ENCODE measurements at places on chromosomes 12 and 14.

- no peak for DNase-seq
Measured at GRCh38 chr12:48420039-48420775, 52.2 kb upstream of the ANP32D start.

DNA sequence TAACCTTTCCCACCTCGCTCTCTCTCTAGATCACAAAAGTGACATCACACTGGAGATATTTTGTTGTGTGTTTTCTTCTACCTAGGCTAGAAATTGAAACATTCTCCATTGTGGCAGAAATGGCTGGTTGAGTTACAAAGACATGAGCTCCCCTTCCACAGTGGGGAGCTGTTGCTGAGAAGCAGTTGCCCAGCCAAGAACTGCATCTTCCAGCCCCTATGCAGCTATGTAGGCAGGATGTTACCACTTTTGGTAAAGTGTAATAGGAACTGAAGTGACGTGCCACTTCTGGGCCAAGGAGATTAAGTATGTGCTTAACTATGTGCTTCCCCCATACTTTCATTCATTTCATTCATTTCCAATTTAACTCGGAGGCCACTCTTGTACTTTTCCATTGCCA lies 138.7 kb upstream of the E2F7 start:
- DNase-seq = no peak

DNA sequence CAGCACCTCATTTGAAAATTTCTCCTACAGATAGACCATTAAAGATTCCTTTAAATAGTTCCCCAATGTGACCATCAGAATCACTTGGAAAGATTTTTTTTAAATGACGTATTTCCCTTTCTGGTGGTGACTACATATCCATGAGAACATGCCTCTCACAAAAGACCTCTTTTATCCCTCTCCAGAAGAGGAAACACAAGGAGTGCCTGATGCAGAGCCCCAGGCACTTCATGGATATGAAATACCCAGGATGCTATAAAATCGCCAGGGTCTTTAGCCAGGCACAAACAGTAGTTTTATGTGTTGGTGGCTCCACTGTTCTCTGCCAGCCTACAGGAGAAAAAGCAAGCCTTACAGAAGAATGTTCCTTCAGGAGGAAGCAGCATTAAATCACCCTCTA lies 97.1 kb downstream of the ETNK1 start:
- no peak for DNase-seq

- no peak for DNase-seq
Measured at GRCh38 chr12:93883436-93884154, 206.4 kb downstream of the CRADD start.

- DNase-seq = no peak
Measured at GRCh38 chr12:123120452-123121166, 30.3 kb downstream of the PITPNM2 start.

- DNase-seq = no peak
Measured at GRCh38 chr12:47350062-47350408, 270.3 kb upstream of the AMIGO2 start.

DNA sequence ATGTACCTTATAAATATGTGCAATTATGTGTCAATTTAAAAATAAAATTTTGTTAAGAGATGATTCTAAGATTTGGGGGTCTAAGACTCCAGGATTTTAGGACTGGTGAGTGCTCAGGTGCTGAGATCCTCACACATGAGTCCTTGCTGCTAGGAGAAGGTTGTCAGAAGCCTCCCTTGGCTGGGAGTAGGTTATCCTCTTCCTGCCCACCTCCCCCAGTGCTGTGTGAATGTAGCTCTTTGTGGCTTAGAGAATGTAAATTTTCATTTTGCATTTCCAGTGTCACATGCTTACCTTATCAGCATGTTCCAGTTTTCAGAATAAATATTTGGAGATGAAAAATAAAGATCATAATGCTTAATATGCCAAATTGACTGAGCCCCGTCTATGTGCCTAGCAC lies 114.2 kb upstream of the MDM1 start:
- DNase-seq = no peak

GRCh38 chr12:34108405-34108803 lies 86.1 kb downstream of the ALG10 start:
- no peak for DNase-seq

DNA sequence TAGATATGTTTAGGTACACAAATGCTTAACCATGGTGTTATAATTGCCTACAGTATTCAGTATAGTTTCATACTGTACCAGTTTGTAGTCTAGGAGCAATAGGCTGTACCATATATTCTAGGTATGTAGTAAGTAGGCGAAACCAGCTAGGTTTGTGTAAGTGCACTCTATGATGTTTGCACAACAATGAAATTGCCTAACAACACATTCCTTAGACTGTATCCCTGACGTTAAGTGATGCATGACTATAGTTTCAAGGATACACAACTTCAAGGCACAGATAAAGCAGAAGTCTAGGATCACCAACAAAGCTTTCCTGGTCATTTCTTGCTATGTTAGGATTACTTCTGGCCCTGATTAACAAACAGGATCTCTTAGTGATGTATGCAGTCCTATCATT lies 135.1 kb downstream of the SLC38A1 start:
- DNase-seq = no peak

DNA sequence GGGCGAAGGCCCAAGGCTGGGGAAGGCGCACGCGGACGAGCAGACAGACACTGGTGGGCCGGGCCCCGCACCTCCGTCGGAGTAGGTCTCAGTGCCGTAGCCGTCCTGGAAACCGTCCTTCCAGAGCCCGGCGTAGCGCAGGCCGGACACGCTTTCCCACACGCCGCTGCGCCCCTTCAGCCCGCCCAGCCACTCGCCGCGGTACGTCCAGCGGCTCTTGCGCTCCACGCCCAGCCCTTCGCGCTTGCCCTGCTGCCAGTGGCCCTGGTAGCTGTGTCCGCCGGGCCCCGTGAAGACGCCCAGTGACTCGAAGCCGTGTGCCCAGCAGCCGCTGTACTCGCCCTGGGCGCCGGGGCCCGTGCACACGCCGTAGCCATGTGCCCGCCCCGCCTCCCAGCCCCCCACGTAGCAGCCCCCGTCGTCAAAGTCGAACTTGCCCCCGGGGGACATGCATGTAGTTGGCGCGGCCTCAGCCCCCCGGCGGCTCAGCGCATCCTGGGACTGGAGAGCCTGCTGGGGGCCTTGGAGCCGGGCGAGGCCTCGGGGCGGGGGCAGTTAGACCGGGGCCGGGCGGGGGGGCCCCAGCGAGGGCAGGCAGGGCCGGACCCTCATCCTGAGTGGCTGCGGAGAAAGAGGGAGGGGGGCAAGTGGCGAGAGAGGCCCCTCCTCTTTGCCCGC lies 1.4 kb downstream of the JPH4 start:
- no peak for DNase-seq

GRCh38 chr12:53184828-53185227 lies 4.1 kb upstream of the CSAD start:
- DNase-seq = no peak

DNA sequence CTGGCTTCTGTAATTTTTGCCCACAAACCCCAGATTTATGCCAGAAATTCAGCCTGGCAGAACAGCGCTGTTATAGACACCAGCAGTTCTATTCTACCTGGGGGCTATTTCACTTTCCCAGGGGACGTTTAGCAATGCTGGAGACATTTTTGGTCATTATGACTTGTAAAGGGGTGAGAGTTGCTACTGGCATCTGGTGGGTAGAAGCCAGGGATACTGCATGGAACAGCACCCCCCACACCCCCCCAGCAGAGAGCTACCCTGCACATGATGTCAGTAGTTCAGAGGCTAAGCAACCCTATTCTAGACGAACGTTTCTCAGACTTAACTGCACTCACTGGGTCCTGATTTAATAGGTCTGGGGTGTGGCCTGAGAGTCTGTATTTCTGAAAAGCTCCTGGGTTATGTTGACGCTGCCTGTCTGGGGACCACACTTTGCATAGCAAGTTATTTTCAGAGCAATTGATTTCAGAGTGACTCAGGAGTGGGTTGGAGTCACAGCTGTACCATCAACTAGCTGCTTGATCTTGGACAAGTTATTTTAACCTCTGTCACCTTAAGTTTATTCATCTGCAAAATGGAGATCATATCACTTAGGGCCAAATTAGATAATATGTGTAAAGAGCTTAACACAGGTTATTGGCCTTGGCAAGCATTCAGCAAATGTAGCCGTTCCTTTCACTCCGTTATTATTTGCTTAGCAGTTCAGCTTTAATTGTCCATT lies 48.5 kb downstream of the CHST11 start:
- DNase-seq = no peak

DNA sequence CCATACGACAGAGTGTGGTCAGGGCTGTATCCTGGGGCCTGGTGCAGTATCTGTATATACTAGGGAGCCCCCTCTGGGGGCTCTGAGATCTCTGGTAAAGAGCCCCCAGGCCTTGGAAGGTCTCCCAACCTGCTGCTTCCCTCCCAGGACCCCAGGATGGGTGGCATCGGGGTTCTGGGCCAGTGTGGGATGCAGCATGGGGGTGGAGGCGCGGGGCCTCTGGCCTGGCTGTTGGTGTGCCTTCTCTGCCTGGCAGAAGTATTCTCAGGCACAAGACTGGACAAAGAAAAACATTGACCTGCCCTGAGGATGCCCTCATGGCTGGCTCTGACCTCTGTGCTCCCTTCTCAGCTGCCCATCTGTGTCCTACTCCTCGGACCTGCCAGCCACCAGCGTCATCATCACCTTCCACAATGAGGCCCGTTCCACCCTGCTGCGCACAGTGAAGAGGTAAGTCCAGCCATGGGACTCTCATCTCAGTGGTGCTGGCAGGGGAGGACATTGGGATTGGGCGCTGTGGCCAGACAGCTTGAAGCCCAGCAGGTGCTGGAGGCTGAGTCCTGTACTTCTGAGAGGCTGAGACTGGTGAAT lies 64.5 kb downstream of the GALNT16 start:
- DNase-seq = no peak

GRCh38 chr14:20855652-20856291 lies 35.4 kb upstream of the RNASE3 start:
- peak; percentile 94 for DNase-seq

- DNase-seq = no peak
Measured at GRCh38 chr12:31217356-31218130, 108.4 kb downstream of the SINHCAF start.

DNA sequence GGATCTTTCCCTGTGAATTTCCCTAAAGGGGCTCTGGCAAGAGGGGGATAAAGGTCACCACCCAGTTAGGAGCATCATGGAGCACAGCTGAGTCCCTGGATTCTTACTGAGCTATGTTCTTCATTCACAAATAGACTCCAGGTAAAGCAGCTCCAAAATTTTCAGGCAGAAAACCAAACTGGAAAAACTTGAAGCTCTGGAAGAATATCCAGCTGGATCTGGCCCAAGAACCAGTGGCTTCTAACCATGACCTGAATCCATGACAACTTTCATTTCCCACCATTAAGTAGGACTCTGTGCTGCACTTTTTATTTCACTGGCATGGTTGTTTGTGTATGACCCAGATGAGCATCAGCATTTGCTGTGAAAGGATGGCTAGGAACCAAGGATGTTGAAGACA lies 180.4 kb upstream of the FKBP4 start:
- DNase-seq = no peak

DNA sequence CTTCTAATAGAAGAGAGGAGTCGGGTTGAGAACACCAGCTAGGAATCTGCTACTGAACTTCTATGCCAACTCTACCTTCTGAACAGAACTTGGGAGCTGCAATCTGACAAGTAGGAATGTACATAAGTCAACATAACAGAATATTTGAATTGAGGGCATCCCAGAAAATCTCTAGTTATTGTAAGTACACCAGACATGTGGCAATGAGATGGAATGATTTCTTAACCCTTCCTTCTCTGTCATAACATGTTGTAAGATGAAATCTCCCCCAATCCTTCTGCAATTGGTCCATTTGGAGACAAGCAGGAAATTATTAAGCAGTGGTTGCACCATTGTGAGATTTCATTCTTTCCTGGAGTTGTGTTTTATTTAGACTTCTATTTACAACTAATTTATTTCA lies 68.7 kb upstream of the TMPO start:
- DNase-seq = no peak

GRCh38 chr12:65935906-65936901 lies 111.9 kb downstream of the HMGA2 start:
- DNase-seq = no peak

DNA sequence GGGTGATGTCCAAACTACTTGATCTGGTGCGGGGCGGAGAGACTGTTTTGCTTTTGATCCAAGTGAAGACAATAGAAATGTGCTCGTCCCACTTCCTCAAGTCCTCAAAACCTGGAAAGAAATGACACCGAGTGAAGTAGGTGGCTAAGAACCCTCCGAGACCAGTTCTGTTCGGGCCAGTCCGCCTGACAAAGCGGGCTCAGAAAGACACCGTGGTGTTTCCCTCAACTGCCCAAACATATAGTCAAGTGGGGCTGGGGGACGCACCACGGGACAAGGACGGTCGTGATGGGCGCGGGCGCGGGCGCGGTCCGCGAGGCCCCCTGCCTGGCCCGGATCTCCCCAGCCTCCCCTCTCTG lies 1.6 kb downstream of the PHLDA1 start:
- peak; percentile 1 for DNase-seq

GRCh38 chr14:74563233-74563585 lies 48.8 kb downstream of the LTBP2 start:
- no peak for DNase-seq

GRCh38 chr14:94058128-94058673 lies 22.8 kb downstream of the DDX24 start:
- DNase-seq = no peak

DNA sequence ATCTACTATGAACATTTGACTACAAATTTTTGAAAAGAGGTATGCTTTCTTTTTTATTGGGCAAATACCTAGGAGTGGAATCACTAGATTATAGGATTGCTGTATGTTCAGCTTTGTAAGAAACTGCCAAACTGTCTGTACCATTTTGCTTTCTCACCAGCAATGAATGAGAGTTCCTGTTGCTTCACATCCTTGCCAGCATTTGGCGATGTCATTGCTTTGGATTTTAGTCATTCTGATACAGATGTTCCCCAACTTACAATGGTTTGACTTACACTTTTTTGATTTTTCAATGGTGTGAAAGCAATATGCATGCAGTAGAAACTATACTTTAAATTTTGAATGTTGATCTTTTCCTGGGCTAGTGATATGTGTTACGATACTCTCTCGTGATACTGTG lies 328.7 kb downstream of the RAD51B start:
- no peak for DNase-seq

- no peak for DNase-seq
Measured at GRCh38 chr14:58782011-58782410, 144.2 kb downstream of the DACT1 start.

GRCh38 chr12:108839018-108839889 lies 18.1 kb downstream of the SSH1 start:
- no peak for DNase-seq

DNA sequence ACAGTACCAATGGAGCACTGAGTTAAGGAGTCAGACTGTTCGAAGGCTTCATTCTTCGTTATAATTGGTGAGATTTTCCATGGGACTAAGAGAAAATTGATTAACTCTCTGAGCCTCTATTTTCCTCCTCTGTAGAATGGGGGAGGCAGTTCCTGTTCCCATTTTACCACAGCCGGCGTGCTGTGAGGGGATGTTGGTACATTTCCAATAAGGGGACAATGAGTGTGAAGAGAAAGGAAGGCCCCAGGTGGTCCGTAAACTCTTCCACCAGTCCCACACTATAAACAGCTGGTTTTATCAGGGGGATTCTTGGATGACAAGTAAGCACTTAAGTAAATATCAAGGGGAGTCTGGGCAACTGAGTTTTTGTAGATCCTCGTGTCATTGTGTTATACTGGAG lies 109.9 kb downstream of the DAD1 start:
- DNase-seq = no peak

- peak; percentile 27 for DNase-seq
Measured at GRCh38 chr14:68682166-68683103, 110.4 kb downstream of the ZFP36L1 start.
